T-helper 22 cell (primary cell): ENCODE measurements at places on chromosomes 16 and 17.

- DNase-seq = no peak
Observed at GRCh38 chr17:74403512-74404137, 28.3 kb upstream of the GPRC5C start.

- no peak for DNase-seq
Observed at GRCh38 chr17:53516636-53517035, 306.1 kb upstream of the KIF2B start.

DNA sequence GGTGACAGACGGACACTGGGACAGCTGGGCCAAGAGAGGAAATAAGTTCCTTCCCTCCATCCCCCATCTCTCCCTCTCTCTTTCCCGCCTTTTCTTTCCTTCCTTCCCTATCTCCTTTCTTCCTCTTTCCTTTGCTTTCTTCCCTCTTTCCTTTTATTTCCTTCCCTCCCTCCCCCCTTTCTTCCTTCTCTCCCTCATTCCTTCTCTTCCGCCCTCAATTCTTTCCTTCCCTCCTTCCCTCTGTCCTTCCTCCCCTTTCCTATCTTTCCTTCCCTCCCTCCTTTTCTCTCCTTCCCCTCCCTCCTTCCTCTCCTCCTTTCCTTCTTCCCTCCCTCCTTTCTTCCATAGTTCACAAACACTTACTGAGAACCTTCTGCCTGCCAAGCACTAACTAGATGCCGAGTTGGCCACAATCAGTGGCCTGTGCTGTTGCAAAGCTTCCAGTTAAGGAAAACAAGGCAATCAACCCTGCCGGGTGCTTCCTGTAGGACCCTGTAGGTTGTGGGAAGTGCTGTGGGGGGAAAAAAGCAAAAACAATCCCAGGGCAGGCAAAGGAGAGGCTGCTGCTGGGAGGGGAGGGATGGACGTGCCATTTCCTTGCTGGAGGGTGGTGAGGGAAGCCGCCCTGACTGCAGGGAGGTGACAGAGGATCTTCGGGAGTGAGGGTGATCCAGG, 31.7 kb downstream of the ABCC6 start:
- no peak for DNase-seq

- no peak for DNase-seq
Observed at GRCh38 chr16:50842589-50842988, 100.7 kb downstream of the CYLD start.

DNA sequence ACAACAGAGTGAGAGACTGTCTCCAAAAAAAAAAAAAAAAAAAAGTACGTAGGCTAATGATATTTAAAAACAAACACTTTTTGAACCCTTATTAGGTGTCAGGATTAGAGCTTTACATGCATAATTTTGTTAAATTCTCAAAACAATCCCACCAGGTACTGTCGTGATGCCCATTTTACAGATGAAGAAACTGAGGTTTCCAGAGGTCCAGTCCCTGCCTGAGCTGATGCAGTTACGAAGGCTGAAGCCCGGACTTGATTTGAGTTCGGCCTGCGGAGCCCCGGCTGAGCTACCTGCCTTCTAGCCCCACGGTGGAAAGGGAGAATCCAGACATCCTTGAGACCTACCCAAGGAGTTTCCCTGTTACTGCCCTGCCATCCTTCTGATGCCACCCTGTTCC, 137.5 kb upstream of the EEF2KMT start:
- DNase-seq = no peak
